ENCODE measurements at places on chromosomes 16 and 17.
A peak's percentile ranks its signal among the peaks of the same experiment; 100 is the strongest.

DNA sequence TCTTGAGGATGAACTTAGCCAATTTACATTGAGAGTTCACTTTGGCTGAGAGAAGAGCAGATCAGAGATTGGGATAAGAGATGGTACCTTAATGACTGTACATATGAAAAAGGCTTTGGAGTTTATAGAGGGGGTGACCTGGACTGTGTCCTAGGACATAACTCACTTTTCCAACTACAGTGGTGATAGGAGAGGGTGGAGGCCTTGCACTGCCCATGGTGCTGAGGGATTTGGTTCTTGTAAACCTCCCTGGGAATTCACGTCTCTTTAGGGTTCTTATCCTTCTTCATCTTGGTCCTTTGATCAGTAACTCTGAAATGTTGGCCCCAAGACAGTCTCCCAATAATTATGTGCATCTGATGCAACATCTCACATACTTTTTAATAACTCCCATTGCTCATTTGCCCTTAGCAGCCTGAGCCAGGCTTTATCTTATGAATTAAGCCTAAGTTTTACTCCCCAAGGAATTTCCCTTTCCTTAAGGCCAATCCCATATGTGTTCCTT lies at the start of gene OR4D1:
Gene OR4D1, plus strand, starts transcription at position 455 of the 505 bp plus-strand sequence. CDS start 6,770 bp downstream, outside the sequence.
- no peak for DNase-seq

- DNase-seq = no peak
These were observed 46.0 kb downstream of the SLC7A5 start for GRCh38 chr16:87823181-87823929.

DNA sequence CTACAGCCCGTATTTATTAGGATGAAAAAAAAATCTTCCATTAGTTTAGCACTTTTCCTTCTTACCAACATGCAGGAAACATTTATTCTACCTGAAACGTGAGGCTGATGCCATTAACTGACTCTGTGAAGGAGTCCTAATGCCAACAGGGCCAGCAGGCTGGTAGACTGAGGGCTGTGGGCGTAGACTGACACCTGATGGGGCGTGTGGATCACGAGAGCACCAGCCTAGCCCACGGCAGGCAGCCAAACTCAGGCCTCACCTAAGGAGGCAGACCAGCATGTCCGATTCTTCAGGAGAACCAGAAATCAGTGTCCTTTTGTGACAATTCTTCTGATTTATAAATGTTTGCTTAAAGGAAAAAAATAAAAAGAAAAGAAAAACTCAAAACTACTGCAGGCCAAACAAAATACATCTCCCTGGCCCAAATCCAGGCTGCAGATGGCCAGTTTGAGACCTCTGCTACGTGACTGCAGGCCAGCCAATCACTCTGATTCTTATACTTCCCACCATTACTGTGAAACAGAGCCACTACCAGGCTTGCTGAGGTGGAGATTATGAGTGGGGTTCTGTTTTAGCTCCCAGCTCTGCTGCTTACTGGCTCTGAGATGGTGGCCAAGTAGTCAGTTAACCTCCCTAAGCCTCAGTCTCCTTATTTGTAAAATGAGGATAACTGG lies 66.5 kb downstream of the GNAO1 start:
- no peak for DNase-seq

GRCh38 chr17:61253937-61254574 lies 145.6 kb upstream of the TBX2 start:
- DNase-seq = peak; percentile 18

GRCh38 chr17:12917399-12917798 lies 100.4 kb downstream of the ELAC2 start:
- DNase-seq = no peak

Measured in NCI-H82 (cell line).